SHP77 (cell line): ENCODE measurements at places on chromosomes 16 and 17.

- DNase-seq = no peak
Measured at GRCh38 chr16:23015580-23015979, 133.7 kb downstream of the USP31 start.

DNA sequence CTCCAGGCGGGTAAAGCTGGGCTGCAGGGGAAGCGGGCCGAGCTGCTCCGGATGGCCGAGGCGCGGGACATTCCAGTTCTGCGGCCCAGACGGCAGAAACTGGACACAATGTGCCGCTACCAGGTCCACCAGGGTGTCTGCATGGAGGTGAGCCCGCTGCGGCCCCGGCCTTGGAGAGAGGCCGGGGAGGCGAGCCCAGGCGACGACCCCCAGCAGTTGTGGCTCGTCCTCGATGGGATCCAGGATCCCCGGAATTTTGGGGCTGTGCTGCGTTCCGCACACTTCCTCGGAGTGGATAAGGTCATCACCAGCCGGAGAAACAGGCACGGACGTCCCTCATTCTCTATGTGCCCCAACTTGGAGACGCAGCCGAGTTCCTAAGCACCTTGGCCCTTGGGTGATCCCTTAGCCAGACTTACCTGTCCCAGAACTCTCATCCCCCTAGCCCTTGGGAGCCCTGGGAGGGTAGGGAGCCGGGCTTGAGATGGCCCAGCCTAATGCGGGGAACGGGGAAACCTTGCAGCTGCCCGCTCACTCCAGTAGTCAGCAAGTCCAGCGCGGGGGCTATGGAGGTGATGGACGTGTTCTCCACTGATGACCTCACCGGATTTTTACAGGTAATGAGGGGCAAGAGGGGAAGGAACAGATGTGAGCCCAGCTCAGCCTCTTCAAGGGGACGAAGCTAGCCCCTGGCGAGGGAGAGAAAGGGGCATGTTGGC, 806 bp downstream of the MRM1 start:
- no peak for DNase-seq

GRCh38 chr17:76673729-76674128, 30.2 kb upstream of the ST6GALNAC1 start:
- no peak for DNase-seq

- no peak for DNase-seq
Measured at GRCh38 chr17:78958641-78959127, 21.0 kb downstream of the LGALS3BP start.

DNA sequence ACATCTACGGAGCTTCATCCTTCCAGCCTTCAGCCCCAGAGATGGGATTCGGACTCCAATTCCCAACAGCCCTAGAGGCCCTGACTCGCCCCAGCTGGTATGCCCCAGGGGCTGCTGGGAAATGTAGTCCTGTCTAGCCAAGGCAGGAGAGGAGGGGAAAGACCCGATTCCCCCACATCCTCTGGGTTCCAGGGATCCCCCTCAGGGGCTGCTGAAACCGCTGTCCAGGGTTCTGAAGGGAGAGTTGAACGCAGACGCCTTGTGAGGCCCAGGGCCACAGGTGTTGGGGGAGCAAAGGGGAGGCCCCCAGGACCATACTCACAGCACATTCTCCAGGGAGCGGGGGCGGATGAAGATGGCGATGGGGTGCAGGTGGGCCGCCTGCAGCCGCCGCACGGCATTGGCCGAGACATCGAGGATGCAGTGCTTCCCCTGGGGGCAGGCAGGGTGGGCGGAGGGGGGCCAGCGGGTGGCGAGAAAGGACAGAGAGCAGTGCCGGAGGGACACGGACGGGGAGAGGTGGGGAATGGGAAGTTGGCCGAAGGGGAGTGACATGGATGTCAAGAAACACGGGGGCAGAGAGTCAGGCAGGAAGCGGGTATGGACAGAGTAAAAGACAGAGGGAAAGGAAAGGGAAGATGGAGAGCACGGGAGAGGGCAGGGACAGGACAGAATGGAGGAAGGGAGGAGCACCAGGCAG, 12.6 kb upstream of the ASGR1 start:
- peak; percentile 36 for DNase-seq

- no peak for DNase-seq
Measured at GRCh38 chr17:59651346-59651745, 31.7 kb downstream of the CLTC start.

DNA sequence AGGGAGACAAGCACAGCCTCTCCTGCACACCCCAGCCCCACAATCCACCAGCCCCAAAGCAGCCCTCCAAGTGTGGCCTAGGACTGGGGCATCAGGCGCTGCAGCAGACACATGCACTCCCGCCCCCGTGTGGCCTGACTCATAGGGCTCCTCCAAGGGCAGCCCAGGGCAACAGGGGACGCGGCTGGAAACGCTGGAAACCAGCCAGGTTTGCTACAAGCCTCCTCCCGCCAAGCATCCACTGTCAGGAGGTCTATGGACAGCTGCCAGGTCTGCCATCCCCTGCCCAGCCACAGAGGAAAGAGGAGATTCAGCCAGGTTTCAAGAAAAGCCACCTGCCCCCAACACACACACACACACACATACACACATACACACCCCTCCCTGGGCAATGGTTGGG, 25.8 kb downstream of the SRCIN1 start:
- peak; percentile 93 for DNase-seq

DNA sequence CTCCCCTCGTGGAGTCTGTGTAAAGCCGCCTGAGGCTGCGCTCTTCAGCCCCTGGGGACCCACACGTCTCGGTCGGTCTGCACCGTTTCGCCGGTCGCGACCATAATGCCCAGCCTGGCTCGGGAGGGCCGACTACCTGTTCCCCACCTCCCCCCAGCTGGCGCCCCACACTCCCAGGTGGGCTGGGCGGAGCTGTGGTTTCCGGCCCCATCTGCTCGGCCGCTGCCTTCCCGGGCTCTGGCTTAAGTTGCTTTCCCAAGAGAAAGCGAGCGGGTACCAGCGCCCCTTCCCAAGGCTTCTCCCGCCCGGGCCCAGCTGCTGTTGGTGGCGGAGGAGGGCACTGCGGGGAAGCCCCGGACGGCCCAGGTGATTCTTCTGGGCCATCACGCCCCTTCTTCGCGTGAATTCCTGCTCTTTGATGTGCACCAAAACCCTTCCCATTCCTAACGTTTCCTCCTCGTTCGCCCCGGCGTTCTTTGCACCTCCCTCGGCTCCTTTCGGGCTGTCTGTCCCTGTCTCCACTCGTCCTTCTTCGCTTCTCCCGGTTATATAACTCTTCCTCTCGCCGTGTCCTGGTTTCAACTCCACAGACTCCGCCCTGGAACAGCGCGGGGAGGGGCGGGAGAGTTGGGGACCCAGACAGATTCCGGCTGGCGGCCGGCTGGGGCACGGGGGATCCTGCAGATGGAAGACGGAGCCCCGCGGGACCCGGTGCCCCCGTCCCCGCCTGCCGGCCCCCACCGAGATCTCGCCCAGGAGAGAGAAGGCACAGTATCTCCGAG, 2.0 kb downstream of the KDM6B start:
- DNase-seq = peak; percentile 84

DNA sequence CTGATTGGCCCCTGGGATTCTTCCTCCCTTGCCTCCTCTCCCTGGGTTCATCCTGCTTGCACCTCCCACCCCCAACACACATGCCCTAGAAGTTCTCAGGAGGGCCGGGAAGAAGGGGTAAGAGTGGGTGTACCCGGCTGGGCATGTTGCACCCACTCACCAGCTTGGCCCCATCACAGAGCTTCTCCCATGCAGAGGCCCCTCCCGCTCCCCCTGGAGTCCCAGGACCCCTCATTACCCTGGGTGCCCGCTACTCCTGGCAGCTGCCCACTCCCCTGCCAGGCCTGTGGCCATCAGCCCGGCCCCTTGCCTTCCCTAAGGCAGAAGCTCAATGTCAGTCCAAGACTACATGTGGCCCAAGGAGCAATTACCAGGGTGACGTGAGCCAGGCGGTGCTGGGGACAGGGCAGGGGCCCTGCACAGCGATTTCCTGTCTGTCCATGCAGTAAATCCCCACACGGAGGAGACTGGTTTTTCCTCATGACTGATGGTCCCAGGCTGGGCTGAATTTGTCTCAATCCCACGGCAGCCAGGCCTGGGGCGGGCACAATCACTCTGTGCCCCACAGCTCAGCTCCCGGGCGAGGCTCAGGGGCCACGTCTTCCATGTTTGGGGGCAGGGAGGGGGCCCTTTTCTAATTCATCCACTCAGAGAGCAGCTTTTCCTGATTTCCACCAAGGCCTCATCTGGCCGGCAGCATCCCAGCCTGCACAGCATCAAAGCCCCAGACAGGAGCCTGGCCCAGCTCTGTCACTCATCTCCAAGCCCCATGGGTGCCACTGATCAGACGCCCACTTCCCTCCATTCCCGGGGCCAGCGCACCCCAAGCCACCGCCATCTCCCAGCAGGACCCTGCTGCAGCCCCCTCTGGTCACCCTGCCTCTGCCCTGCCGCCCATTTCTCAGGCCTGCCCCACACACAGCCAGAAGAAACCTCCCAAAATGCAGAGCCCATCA, 234.7 kb downstream of the KATNIP start:
- DNase-seq = no peak

GRCh38 chr17:62627219-62627903, at the start of gene MRC2:
TSS of gene MRC2 (plus strand) at chr17:62627670. CDS start at chr17:62627803, 133 bp downstream.
- DNase-seq = no peak

DNA sequence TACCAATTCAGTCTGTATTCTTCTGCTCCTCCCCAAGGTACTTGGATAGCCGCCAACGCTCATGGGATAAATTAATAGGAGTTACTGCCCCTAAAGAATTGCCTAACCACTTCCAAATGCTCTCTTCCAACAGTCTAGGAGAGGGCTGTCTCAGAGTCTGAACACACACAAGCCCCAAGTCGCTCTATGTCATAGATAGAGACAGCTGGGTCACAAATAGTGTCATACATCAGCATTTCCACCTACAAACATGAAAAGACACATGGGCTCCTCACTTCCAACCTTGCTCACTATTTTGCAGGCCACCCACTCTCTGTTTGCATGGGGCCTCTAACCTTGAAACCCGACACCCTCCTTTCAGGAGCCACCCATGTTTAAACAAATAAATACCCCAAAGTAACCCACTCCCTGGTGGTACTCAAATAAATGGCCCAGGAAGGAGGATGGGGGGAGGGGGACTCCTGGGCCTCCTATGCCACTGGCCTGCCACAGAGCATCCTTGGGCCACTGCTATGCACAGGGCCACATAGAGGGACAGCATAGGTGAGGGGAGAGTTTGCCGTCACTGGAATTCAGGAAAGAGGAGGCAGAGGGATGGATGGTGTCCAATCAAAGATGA, 265.9 kb downstream of the SOX9 start:
- peak; percentile 52 for DNase-seq

- no peak for DNase-seq
Measured at GRCh38 chr16:31215287-31216162, 1.4 kb downstream of the PYDC1 start.

GRCh38 chr17:77296769-77297409, 156.1 kb downstream of the SEC14L1 start:
- DNase-seq = no peak
